ENCODE measurements at places on chromosomes 1 and 21. TPM values are rescaled to one million over a fixed set of nuclear protein-coding genes. Genes with fewer than 3 reads are reported as not detected.

- DNase-seq: peak; percentile 47
Measured at GRCh38 chr1:86154571-86155050, 2.0 kb downstream of the COL24A1 start.

Gene KPRP
- not detected for total RNA-seq

DNA sequence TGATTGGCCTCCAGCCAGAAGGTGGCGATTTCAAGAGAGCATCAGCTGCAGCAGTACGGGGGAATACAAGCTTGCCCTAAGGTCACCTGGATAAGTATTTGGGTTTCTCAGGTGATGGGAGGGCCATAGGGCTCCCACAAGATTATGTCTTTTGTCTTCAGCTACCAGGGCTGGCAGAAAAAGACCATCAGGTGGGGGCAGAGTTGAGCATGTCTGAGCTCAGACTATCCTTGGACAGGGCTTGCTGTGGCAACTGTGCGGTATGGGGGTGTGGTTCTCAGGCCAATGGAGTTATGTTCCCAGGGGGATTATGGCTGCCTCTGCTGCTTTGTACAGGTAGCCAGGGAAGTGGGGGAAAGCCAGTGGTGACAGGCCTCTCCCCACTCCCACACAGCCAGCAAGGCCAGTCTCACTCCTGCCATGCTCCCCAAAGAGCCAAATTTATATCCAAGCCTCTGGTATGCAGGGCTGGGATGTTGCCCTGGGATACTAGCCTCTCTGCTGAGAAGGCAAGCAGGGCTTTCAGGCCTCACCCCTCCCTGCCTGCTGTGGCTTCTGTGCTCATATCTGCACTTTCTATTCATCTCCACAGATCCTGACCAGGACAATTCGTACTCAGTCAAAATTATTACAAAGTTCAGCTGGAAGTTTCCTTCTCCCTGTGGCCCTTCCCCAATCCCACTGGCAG lies 26.6 kb upstream of the CD84 start:
- DNase-seq: no peak

DNA sequence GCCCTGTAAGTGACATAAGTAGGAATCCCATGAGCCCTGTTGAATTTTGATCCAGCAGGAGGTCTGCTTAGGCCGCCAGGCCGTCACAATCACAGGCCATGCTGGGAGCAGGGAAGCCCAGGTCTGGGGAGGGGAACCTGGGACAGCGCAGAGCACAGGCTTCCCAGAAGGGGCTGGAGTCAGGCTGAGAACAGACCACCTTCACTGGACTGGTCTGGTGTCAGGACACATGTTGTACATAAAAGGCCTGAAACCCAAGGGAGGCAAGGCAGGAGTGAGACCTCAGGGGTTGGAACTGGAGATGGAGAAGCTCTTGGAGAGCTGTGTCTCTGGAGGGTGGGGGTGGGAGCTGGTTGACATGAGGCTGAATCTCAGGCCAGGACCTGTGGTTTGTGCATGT lies 63.3 kb upstream of the ARTN start:
- DNase-seq: no peak

GRCh38 chr1:181541947-181542346 lies 58.6 kb downstream of the CACNA1E start:
- no peak for DNase-seq

Gene CLCA4
- total RNA-seq: not detected

DNA sequence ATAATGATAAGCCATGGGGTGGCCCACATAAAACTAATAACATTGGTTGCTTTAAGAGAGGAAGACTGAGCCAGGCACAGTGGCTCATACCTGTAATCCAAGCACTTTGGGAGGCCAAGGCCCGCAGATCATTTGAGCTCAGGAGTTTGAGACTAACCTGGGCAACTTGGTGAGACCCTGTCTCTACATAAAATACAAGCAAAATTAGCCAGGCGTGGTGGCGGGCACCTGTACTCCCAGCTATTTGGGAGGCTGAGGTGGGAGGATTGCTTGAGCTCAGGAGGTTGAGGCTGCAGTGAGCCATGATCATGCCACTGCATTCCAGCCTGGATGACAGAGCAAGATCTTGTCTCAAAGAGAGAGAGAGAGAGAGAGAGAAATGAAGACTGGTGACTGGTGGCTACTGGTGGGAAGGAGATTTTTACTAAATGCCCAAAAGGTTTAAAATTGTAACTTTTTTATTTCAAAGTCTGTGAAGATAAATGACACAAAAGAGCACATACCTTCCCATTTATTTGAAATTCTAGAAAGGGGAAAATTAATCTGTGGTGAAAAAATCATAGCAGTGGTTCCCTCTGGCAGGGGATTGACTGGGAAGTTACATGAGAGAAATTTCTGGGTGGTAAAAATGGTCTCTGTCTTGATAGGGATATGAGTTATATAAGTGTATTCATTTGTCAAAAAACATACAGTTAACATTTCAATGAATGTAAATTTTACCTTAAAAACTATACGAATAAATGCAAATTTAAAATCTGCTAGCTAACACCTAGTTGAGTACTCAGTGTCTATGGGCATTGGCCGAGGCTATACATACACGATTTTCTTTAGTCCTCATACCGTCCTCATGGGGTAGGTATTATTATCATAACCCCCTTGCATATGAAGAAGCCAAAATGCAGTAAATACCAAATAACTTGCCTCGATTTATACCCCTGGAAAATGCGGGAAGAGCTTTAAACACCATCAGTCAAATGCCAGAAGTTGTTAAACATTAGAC lies 2.2 kb upstream of the NBPF1 start:
- peak; percentile 58 for DNase-seq

DNA sequence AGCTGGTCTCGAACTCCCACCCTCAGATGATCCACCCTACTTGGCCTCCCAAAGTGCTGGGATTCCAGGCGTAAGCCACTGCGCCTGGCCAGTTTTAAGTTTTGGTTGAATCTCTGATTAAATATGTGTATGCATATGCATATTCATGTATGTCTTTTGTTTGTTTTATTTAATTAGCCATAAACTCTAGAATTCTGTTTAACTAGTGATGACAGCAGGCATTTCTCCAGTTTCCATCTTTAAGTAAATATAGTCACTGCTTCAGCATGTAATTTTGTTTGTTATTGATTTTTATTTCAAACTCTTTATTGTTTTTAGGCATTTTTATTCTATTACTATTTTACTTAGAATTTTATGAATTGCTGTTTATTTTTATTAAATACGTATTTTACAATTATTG lies 58.0 kb downstream of the NUF2 start:
- no peak for DNase-seq

GRCh38 chr1:44489481-44489880 lies 84.4 kb downstream of the RNF220 start:
- no peak for DNase-seq

Gene SHCBP1L
- total RNA-seq: not detected

DNA sequence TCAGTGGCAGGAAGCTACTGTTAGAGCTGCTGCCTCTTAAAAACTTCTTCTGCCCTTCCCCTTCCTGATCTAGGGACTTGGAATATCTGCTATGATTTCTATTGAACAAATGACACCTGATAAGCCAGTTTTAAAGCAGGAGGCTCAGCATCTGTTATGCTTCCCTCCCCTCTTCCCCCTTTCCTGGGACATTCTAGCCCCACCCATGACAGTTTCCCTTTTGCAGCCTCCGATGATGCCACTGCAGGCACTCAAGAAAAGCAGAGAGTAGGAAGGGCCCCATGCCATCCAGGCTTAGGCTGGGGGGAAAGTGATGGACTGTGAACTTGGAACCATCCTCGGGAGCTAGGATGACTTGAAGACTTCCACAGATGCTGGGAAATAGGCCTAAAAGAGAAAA lies 15.1 kb upstream of the EPB41 start:
- no peak for DNase-seq

GRCh38 chr1:156135930-156136871 lies 17.2 kb upstream of the SEMA4A start:
- DNase-seq: no peak

GRCh38 chr21:28358170-28358569 lies 634.5 kb downstream of the LTN1 start:
- DNase-seq: no peak

- DNase-seq: no peak
Measured at GRCh38 chr1:10899490-10900250, 103.2 kb upstream of the CASZ1 start.

GRCh38 chr1:91121366-91121765 lies 99.5 kb upstream of the ZNF644 start:
- DNase-seq: no peak

- DNase-seq: no peak
Measured at GRCh38 chr1:208848854-208849253, 604.7 kb upstream of the PLXNA2 start.

GRCh38 chr1:30661311-30661710 lies 62.1 kb downstream of the MATN1 start:
- no peak for DNase-seq

Gene LMX1A
- 0.22 TPM for total RNA-seq

Gene AXDND1
- 0.98 TPM for total RNA-seq

DNA sequence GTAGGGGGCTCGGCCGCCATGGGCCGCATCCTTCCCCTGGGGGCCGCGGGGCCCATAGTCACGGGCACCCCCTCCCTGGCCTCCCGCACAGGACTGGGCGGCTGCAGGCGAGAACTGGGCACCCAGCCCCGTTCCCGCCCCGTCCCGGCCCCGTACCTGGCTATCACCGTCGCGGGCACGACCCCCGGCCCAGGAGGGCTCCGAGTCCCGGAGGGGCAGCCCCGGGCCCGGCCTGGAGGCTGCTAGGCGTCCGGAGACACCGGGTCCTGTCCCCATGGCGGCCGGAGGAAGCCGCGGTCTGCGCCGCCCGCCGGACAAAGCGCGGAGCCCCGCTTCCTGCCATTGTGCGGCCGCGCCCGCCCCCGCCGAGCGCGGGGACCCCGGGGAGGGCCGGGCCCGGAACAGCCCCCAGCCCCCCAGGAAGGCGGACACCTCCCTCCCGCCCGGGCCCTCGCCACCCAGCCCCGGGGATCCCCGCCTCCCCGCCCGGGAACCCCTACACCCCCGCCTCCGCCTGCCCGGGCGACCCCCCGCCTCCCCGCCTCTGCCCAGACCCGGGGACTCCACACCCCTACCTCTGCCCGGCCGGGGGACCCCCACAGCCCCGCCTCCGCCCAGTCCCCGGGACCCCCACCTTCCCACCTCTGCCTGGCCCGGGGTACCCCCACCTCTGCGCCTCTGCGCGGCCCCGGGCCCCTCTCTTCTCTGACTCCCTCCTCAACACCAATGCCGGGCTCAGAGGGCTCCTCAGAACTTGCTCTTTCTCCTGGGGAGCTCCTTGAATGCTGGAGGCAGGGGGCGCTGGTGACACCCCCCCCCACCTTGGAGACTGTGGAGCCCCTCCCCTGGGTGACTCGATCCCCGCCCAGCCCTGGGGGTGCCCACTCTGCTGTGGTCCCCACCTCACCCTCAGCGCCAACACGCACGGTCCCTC lies 6.0 kb downstream of the PLEKHG5 start:
- no peak for DNase-seq

GRCh38 chr1:229664133-229664689 lies 38.2 kb downstream of the URB2 start:
- no peak for DNase-seq

Gene HSD3B1
- total RNA-seq: not detected

DNA sequence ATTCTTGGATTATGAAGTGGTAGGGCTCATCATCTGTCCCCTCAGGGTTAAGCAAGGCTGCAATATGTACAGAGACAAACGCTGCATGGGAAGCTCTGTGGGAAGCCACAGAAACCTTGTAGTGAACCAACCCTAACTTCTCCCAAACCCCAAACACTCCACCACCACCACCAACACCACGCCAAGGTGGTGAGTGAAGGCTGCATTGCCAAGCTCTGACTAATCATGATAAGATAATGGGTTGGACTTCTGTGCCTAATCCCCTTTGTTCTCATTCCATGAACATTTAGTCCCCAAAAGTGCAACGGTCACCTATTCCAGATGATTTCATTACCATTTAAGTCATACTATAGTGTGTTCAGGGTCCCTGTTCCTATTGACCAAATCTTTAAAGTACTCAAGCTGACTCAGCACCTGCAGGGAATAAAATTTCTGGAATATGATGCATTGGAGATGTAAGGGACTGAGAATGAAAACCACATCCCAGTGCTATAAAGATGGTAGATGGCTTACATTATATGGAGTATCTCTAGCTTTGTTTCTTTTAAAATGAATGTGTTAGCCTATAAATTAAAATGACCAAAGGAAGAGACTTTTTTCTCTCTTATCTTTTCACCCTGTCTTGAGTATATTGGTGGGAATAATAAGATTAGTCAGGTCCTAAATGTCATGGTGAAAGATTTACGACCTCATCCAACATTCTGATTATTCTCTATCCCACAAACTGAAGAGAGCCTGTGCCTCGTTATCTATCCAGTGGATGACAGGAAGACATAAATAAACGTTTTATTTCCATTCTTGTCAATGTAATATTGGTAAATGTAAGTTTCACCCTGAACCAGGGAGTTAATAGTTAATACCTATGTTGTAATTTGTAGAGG lies 22.6 kb upstream of the PLD5 start:
- no peak for DNase-seq

Gene OR1C1
- total RNA-seq: not detected

GRCh38 chr1:23401313-23401712 lies 23.2 kb downstream of the TCEA3 start:
- no peak for DNase-seq

- DNase-seq: no peak
Measured at GRCh38 chr1:184258525-184258924, 128.3 kb upstream of the C1orf21 start.

DNA sequence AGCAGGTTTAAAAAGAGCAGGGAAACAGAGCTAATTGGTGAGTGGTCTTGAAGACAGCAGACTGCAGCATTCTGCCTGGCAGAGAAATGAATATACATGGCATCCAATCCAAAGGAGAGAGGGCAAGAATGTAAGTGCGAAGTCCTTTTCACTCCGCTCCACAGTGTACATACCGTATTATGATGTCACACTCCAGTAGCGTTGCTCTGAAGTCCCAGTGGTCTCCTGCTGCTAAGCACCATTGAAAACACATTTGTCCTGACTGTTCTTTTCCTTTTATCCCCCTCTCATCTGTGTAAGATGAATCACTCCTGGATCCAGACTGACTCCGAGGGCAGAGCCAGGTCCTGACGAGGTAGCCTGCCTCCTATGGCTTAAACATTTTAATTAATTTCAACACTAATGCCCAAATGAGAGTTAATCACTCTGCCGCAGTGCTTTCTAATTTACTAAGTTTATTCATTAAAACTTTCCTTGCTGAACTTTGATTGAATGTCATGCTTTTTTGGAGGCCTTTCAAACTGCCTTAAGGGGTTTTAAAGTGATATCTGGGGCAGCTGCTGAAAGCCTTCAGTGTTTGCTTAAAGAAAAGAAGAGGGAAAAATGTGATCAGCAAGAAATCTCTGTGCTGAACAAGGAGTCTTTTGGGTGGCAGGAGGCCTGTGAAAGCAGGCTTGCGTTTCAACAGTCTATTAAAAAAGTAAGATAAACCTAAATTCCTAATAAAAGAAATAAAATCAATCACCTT lies 227.2 kb downstream of the ATG4C start:
- no peak for DNase-seq

- DNase-seq: peak; percentile 53
Measured at GRCh38 chr21:45504516-45505415, 37.5 kb downstream of the SLC19A1 start.

Gene CRNN
- total RNA-seq: not detected

Gene MTMR11
- 16.4 TPM for total RNA-seq

Gene SLAMF9
- total RNA-seq: 0.80 TPM

Gene ZMYND12
- 1.6 TPM for total RNA-seq
